ENCODE measurements at places on chromosomes 16 and 17. TPM values are rescaled to one million over a fixed set of nuclear protein-coding genes. Genes with fewer than 3 reads are reported as not detected.

The FBXO39 gene
- polyA plus RNA-seq: not detected

The OTOA gene
- 0.34 TPM for polyA plus RNA-seq

The ATAD5 gene
- 16.8 TPM for polyA plus RNA-seq

The METTL9 gene
- polyA plus RNA-seq: 95.4 TPM

The SLC38A8 gene
- not detected for polyA plus RNA-seq

The GAST gene
- polyA plus RNA-seq: not detected

The LDHD gene
- not detected for polyA plus RNA-seq

The NHERF2 gene
- 0.10 TPM for polyA plus RNA-seq

The NPIPA2 gene
- 0.66 TPM for polyA plus RNA-seq

The CEMP1 gene
- 3.3 TPM for polyA plus RNA-seq

The ZNF75A gene
- polyA plus RNA-seq: 18.7 TPM

The SCN4A gene
- not detected for polyA plus RNA-seq

The ZSCAN10 gene
- not detected for polyA plus RNA-seq

The RCVRN gene
- polyA plus RNA-seq: not detected

The SNAI3 gene
- 7.1 TPM for polyA plus RNA-seq

The MYH1 gene
- polyA plus RNA-seq: not detected

The DDX42 gene
- 39.6 TPM for polyA plus RNA-seq

The SNF8 gene
- polyA plus RNA-seq: 228 TPM

The STX1B gene
- polyA plus RNA-seq: 0.85 TPM

The NAGS gene
- polyA plus RNA-seq: 0.72 TPM

The UBALD1 gene
- polyA plus RNA-seq: 6.5 TPM

The MYLK3 gene
- 0.09 TPM for polyA plus RNA-seq

The PPM1E gene
- not detected for polyA plus RNA-seq

The YBX2 gene
- not detected for polyA plus RNA-seq

The PYDC1 gene
- not detected for polyA plus RNA-seq

The C16orf74 gene
- 10.5 TPM for polyA plus RNA-seq

The KCNH6 gene
- polyA plus RNA-seq: 0.04 TPM

The CORO1A gene
- polyA plus RNA-seq: 805 TPM

The SSTR5 gene
- polyA plus RNA-seq: not detected

The TBX4 gene
- not detected for polyA plus RNA-seq

The SPN gene
- polyA plus RNA-seq: 105 TPM

The RNF40 gene
- polyA plus RNA-seq: 99.5 TPM

The SLC13A5 gene
- polyA plus RNA-seq: not detected

The CDRT15 gene
- 0.29 TPM for polyA plus RNA-seq

The STH gene
- polyA plus RNA-seq: not detected

The NPIPB2 gene
- 10.1 TPM for polyA plus RNA-seq

The C16orf96 gene
- not detected for polyA plus RNA-seq

The HEATR9 gene
- not detected for polyA plus RNA-seq

The HEATR3 gene
- 12.8 TPM for polyA plus RNA-seq

The CCL22 gene
- polyA plus RNA-seq: 350 TPM

The CALB2 gene
- polyA plus RNA-seq: not detected

The WFIKKN2 gene
- not detected for polyA plus RNA-seq
